T-helper 2 cell (primary cell): ENCODE measurements at places on chromosomes 16 and 17.

DNA sequence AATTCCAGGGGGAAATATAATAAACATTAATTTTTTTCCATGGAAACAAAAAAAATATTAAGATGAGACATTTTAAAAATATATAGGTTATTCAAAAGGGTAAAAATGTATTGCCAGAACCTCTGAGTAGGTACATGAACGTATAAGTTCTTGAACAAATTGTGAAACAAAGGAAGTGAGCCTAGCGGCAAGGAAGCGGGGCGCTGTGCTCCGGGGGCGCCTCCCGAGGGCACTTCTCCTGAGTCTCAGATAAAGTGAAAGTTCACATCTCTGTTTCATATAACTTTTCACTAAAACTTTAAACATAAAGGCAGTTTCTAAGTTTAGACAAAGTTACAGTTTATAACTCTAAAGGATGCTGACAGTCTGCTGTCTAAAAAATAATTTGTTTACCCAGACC lies 52.3 kb downstream of the TNRC6C start:
- no peak for DNase-seq

- DNase-seq = no peak
Measured at GRCh38 chr16:87064731-87065445, 252.3 kb downstream of the C16orf95 start.

- DNase-seq = no peak
Measured at GRCh38 chr16:55835581-55835980, 2.7 kb upstream of the CES1 start.

DNA sequence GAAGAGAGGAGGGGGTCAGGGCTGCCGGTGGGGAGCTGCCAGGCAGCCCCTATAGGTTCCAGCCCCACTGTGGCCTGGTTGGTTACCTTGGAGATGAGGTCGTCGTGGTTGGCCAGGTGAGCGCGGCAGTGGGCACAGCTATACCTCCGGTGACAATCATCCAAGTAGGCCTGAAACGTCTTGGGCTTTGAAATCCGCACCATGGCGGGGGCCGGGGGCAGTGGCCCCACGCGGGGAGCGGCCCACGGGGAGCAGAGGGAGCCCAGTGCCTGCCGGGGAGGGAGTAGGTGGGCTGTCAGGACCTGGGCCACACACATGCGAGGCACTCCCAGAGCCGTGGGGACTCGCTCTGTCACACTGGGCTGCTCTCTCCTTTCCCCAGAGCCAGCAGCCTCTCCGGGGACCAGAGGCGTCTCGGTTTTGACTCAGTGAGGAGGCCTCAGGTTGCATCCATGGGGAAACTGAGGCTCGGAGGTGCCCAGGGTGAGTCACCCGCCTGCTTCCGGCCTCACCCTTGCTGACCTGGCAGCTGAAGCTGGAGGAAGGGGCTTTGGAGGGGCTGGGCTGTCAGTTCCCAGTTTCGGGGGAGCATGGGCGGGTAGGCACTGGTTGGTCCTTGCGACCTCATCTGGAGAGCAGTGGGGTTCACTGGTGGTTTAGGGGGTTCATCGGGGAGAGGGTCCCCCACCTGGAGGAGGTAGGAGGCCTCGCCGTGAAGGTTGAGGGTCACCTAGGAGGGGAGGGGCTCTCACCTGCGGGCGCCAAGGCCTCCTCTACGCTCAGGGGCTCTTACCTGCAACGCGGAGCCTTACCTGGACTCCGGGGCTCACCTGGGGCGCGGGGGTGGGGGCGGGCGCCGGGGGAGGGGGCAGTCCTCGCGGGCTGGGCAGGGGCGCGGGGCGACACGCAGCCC lies 591 bp downstream of the YPEL3 start:
- no peak for DNase-seq

DNA sequence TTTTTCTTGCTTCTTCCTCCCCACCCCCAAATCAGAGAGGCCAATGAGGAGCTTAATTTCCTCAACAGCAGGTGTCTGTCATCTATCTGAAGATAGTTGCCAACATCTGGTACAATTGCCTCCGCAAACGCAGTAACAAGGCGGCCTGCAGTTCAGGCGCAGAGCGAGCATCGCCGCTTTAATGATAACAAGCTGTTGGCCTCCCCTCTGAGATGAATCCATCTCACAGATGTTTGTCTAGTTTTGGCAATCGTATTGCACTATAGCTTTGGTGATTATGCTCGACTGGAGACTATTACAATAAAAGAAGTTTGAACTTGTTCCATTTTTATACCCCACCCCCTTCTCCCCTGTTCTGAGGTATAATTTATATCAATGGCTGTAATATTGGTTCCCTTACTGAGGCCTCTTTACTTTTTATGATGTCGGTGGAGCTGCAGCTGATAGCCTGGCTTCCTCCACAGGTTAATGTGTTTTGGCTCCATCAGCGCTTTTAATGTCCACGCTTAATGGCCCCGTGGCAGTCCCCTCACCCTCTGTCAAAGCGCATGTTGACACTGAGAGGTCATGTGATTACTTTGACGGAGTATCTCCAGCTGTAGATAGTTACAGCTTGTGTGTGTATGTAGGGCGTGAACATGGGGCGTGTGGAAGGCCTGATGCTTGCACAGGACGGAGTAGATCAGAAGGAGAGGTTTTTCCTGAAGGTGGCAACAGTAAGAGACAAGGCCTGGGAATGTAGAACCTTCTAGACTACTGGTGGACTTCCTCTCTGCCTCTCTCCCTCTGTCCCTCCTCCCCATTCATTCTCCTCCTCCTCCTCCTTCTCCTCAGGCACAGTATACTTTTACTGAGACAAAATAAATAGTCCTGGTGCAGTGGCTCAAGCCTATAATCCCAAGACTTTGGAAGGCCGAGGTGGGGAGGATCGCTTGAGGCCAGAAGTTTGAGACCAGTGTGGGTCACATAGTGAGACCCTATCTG lies 164.7 kb downstream of the MSI2 start:
- DNase-seq = no peak

DNA sequence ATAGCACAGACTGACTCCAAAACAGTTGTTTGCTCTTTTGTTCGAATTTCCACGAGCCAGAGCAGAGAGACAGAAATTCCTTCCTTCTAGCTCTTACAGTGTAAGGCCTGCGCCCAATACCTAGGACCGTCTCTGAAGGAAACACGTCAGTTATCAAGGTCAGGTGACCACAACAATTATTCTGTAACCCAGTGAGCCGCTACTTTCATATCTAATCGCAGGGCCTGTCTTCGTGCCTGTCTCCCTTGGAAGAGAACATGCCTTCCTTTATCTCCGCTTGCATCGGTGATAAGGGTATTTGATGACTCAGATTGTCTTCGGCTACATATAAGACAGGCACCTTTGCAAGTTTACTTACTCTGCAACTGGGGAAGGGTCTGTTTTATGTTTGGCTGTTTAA lies 288.0 kb downstream of the MAF start:
- no peak for DNase-seq

DNA sequence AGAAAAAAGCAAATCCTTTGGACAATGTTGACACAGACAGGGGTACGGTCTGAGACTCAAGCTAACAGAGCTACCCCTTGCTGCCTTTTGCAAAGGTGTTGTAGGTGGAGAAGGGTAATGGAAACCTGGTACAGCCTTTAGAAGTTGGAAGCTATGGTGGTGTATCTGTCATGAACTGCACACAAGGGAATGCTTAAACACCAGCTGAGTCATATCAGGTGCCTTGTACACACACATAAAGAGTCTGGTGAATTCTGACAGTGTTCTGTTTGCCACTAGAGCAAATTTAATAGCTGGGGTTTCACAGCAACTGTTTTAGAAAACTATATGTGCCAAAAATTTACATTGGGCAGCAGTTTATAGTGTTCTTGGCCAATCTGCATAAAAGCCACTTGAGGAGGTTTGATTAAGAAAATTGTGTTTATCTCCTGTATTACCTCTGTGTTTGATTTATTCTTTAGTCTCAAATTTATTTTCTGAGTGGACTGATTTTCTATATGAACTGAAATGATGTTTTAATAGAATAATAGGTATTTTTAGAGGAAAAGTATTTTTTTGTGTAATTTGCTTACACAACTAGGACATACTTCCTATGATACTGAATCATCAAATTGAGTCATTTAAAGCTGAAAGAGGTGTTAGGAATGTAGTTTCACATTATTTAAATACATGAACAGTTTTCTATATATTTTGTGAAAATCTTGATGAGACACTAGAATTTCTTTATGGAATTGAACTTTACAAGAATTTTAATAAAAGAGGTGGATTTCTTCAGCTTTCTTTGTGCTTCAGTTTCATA lies 136.9 kb downstream of the MAP2K6 start:
- DNase-seq = no peak

DNA sequence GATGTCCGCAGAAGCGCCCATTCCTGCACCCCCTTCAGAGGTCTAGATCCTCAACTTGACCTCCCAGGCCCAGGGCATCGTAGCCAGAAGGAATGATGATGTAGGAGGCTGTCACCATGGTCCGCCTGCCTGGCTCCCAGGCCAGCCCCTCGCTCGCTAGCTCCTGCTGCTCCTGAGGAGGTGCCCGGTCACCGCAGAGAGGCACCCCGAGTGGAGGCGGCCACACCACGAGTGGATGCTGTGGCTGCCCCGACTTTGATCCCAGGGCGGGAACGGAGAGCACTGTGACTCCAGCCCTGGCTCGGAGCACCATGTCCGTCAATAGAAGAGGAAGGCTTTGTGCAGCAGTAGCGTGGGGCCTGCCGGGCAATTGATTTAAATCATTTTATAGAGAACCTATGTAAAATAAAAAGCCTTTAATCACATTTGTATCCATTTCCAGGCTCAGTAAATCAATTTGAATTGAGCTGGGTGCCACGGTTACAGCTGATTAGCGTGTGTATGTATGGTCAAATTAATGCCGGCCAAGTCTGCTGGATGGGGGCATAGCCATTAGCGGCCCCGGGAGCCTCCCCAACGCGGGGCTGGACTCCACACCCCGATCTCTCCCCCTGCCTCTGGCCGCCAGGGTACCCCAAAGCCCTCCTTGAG lies 122.6 kb upstream of the GSE1 start:
- DNase-seq = no peak
